ENCODE measurements at places on chromosomes 5 and 9.

DNA sequence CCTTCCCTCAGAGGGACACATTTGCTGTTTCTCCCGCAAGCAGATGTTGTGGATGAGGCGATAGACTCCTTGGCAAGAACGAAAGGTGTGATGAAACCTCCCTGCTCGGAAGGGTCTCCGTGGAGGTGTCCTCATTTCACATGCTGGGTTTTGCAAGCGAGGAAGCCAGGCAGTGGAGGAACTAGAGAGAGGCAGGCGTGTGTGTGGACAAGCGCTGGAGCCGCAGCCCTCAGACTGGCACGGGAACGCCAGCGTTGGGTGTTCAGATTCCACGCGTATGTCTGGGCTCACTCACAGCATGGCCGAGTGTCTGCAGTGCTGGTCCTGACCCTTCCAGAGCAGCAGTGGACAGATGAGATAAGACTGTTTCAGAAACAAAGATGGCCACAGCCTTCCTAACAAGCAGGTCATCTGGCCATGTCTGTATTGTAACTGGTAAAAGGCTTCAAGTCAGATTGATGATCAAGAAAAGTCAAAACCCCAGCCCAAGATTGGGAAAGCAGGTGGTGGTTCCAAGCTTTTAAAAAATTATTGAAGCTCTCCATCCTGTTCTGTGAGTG is 35.0 kb upstream of the NCS1 start:
- no peak for DNase-seq

DNA sequence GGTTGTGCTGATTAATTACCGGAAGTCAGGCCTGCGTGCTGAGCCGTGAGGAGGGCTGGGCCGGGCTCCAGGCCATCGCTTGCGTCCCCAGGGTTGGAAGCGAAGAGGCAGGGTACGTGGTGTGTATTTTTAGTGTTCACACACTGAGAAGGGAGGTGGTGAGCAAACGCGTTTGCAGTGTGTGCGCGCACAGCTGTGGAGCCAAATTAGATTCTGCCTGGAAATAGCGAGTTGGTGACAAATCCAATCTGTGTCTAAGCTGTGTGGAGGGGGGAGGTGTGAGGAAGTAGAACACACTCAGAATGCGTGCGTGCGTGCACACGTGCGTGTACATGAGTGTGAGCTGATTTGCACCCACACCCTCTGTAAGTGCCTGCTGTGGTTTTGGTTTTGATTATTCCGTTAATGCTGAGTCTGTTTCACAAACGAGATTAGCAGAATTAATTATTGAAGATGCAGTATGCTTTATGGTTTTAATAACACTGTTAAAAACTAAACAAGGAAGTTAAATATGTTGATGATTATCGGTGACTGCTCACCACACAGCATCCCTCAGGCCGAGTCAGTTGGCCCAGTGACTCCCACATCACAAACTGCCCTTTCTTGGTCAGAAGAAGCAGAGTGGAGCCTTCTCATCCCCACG is 111.8 kb upstream of the FCN2 start:
- no peak for DNase-seq

DNA sequence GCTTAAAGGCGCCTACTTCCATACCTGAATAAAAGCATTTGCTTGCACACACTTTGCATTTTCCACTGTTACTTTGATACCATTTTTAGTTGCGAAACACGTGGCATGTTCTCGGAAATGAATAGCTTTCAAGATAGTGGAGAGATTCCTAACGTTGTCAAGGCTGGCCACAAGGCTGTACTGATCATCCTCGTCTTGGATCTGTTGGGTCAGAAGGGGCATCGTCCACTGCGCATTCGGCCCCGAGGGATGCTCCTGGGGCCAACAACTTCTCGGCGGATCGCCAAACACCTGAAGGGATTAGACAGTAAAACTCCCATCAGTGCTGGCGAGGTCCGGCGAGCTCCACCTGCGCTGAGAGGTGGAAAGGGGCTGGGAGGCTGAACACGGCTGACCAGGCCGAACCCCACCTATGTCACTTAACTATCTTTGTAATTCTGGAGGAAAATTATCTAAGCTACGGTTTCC is 599 bp downstream of the RAD1 start:
- DNase-seq = peak; percentile 48

- no peak for DNase-seq
Measured at GRCh38 chr5:148780711-148781110, 45.7 kb upstream of the ADRB2 start.

GRCh38 chr5:11547730-11548129 is 356.5 kb downstream of the CTNND2 start:
- DNase-seq = no peak

DNA sequence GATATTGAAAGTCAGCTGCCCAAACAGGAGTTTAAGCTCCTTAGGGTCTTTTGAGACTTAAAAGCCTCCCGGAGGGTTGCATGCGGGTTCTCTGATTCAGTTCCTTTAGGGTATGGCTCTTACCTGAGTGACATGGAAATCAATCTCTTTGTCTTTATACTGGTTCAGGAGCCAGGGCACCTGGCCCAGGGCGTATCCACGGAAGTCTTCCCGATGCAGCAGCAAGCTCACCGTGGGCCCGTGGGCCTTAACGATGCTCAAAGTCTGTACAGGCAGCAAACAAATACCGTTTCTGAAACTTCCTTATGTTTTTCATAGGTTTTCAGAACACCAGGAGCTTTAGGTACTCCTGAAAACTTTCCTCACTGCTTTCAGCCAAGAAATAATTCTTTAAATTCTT is 13.2 kb downstream of the MROH2B start:
- no peak for DNase-seq

DNA sequence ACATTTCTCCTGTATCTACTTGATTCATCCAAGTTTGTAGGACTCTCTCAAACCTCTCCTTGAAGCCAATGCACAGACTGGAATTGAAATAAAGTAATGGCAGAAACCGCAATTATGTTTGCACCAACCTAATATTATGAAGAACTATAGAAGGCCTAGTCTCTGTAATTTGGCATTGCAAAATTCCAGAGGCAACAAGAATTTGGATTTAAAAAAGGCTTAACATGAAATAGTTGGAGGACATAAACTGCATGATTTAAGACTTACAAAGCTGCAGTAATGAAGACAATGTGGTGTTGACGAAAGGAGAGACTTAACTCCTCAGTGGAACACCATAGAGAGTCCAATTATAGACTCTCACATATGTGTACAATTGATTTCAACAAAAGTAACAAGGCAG is 117.8 kb upstream of the MINAR2 start:
- DNase-seq = no peak

GRCh38 chr9:118961857-118962256 is 407.4 kb downstream of the BRINP1 start:
- no peak for DNase-seq

DNA sequence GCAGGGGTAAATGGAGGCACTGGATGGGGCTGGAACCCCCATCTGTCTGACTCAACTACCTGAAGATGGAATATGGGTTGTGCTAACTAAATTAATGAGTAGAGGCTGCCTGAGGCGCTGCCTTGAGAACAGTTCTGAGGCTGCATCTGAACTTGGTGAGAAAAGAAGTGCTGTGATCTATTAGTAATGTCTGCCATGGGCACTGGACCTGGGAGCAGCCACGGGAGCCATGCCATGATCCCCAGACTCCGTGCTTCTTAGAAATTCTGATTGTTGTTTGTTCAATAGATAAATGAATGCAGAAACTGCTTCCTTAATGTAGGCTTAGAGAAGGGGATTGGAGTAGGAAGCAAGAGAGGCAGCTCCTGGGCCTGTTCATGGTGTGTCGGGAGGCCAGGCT is 80.2 kb downstream of the KCNIP1 start:
- DNase-seq = no peak

Measured in activated CD8-positive, alpha-beta memory T cell treated with anti-CD3 and anti-CD28 coated beads, Interleukin-2, amount 10 ng/mL, durations not matched to agents 7 days and 5 days (primary cell).